Activated CD4-positive, alpha-beta T cell treated with anti-CD3 and anti-CD28 coated beads, Interleukin-2, amount 50 U/mL, for 4 hours (primary cell): ENCODE measurements at places on chromosomes 11 and 22.

DNA sequence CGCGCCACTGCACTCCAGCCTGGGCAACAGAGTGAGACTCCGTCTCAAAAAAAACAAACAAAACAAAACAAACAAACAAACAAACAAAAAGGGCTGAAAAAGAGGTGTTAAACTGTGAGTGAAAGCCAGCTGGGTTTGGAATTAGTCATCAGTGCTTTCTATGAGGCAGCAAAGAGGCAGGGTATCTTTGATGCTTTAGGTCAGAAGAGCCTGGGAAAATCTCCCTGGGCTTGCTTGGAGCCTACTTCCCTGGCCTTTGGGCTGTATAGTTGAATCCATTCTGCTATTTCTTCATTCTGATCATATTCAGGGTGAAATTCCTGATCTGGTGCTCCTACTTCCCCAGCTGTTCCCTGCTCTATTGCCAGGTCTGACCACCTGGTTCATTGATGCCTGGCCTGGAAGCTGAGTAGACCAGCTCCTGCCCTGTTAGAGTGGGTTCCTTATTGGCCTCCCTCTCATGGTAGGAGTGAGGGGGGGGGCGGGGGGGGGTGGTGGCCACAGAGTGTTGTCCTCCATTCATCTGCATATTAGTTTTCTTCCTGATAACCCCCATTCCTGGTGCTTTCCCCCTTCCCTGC is 65.6 kb downstream of the INSC start:
- no peak for DNase-seq

- no peak for DNase-seq
These were observed 26.0 kb downstream of the CHEK2 start for GRCh38 chr22:28715611-28716010.

DNA sequence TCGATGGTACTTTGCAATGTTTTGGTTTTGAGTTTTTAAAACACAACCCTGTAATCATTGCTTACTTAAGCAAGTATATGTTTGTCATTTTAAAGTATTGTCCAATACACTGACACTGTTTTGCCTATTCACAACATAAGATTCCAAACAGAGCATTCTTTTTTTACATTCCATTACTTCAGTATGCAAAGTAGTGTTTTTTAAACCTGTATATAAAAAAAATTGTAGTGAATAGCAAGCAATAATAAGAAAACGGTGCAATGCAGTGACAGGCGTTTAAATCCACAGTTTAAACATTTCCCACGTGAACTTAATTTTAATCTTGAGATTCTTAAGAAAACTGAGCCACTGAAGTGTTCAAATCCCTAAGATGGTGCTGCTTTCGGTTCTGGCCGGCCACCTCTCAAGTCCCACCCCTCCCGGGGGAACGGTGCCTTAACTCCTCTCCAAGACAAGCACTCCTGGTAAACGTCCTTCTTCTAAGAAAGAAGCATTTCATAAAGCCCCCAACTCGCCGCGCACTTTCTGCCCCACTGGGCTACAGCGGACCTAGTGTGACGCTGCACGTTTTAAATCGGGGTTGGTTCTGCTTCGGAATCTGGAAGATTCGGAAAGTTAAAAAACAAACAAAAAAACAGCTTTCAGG is 2.9 kb downstream of the PGR start:
- DNase-seq = no peak

DNA sequence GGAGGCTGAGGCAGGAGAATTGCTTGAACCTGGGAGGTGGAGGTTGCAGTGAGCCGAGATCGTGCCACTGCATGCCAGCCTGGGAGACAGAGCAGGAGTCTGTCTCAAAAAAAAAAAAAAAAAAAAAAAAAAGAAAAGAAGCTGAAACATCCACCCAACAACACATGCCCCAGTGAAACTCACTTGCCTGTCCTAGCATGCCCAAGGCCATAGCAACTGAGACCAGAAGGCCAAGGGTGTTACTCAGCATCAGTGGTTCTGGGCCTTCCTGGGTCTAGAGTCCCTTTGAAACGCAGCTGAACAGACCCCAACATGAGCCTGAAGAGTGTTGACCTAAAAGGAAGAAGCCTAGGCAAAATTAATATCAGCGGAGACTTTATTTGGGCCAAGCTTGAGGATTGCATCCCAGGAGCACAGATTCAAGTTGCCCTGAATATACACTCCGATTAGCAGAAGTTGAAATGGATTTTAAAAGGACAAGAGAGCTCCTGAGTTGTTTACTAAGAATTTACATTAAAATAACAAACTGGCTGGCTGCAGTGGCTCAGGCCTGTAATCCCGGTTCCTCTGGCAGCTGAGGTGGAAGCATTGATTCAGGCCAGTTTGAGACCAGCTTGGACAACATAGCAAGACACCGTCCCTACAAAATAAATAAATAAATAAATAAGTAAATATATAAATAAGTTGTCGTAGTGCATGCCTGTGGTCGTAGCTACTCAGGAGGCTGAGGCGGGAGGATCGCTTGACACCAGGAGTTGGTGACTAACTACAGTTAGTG is 7.0 kb downstream of the PRDX5 start:
- DNase-seq = no peak

- no peak for DNase-seq
These were observed 58.6 kb downstream of the UVRAG start for GRCh38 chr11:75873417-75874221.

- no peak for DNase-seq
These were observed 72.1 kb upstream of the SLC25A18 start for GRCh38 chr22:17491090-17491640.

- no peak for DNase-seq
These were observed 482.8 kb downstream of the SOX6 start for GRCh38 chr11:15873501-15873900.

GRCh38 chr22:39325392-39325932 is 6.0 kb upstream of the RPL3 start:
- DNase-seq = no peak

- no peak for DNase-seq
These were observed 380.7 kb downstream of the MN1 start for GRCh38 chr22:27420817-27421361.

GRCh38 chr11:2569321-2569721 is 124.5 kb downstream of the KCNQ1 start:
- DNase-seq = no peak

GRCh38 chr11:15882876-15883454 is 473.4 kb downstream of the SOX6 start:
- DNase-seq = no peak

- DNase-seq = no peak
These were observed 14.8 kb downstream of the B3GNT6 start for GRCh38 chr11:77049026-77049425.
